ENCODE measurements at places on chromosomes 5 and 9. TPM values are rescaled to one million over a fixed set of nuclear protein-coding genes. Genes with fewer than 3 reads are reported as not detected.

ADAMTS13 gene
- 3.1 TPM for total RNA-seq

KIF12 gene
- total RNA-seq = 4.3 TPM

DNA sequence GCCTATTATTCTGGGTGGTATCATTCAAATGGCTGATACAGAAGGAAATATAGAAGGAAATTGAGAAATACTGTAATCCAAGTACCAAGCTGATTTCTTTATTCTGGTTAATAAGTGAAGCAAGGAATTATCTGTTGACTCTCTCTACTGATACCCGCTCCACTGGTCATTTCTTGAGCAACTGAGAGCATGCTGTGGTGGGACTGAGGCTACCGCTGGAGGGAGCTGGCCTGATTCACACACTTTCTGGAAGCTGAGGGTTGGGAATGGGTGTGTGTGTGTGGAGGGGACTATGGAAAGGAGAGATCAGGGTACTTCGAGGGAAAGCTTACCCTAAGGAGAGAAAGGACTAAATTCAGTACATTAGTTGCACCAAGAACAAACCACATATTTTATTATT, 104.1 kb downstream of the UGCG start:
- peak; percentile 44 for DNase-seq

DNA sequence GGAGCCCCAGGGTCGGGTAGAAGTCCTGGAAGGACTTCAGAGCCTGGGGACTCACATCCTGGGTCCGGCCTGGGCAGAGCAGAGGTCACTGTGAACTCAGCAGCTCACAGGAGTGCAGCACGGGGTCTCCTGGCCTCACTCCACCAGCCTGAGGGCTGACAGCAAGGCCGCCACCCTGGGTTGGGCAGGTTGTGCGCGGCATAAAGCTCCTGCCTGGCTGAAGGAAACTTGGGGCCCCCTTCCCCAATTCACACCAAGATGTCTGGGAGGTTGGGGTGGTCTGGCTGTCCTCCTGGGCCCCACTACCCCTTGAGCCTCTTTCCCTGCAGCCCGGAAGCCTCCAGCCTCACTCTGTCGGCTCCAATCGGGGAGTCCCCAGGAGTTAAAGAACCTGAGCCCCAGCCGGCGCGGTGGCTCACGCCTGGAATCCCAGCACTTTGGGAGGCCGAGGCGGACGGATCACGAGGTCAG, 2.1 kb downstream of the LCN15 start:
- no peak for DNase-seq

GRCh38 chr9:133974631-133975341, 17.3 kb downstream of the VAV2 start:
- no peak for DNase-seq

- no peak for DNase-seq
These were observed 45.3 kb upstream of the MAP3K1 start for GRCh38 chr5:56769875-56770604.

DNA sequence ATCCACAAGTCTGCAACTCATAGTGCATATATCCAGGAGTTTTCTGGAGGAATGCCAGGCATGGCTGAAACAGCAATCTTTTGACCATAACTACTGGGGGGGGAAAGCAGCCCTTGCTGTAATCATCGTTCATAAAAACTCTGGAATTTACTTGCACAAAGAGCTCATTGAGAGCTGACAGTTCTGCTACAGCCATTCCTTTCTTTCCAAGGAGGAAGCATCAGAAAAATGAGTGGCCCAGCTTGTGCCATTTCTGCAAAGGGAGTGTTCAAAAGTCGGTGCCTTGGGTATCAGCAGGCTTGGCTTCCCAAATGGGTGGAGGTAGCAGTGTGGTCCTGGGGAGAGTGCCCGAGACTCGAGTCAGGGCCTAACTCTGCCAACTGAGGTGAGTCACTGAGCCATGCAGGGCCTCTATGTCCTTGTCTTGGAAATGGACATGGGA, 101.5 kb downstream of the GCNT1 start:
- DNase-seq = no peak

GRCh38 chr5:126811515-126812198, 34.7 kb downstream of the LMNB1 start:
- DNase-seq = no peak

GRCh38 chr5:133682451-133682850, 70.1 kb upstream of the FSTL4 start:
- DNase-seq = no peak

- no peak for DNase-seq
These were observed 1816.5 kb downstream of the MAT2B start for GRCh38 chr5:165321912-165322311.

DNA sequence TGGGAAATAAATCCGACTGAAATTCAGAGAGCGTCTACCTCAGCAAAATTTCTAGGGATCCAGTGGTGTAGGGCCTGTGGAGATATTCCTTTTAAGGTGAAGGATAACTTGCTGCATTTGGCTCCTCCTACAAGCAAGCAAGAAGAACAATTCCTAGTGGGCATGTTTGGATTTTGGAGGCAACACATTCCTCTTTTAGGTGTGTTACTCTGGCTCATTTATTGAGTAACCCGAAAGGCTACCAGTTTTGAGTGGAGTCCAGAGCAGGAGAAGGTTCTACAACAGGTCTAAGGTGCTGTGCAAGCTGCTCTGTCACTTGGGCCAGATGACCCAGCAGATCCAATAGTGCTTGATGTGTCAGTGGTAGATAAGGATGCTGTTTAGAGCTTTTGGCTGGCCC, 862.4 kb upstream of the CDH9 start:
- DNase-seq = no peak

DNA sequence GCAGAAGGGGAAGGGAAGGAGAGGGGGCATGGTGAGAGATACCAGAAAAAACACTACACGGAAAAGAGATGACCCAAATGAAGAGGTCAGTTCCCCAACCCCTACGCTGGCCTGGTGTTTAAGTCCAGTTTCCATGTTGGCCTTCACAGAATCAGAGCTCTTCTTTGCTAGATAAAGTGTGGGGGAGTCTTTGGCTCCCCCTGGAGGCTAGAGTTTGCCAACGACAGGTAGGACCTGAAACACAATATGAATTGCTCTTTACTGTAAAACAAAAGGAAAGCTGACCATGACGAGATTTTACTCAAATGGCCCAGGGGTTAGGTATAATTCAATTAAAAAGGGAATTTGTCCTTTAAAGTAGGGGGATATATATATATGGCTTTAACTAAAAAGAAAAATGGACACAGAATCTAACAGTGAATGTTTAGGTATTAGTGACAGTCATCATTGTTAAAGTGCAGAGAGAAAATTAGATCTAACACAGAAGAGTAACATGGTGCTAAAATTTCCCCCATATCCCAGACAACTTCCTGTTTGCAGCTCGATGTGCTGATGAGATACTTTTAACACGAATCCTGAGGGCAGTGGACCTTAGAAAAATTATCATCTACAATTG, 92.0 kb downstream of the SV2C start:
- DNase-seq = peak; percentile 79
